ENCODE measurements at places on chromosomes 16 and 17. TPM values are rescaled to one million over a fixed set of nuclear protein-coding genes. Genes with fewer than 3 reads are reported as not detected.

DOC2B gene
- 8.5 TPM for total RNA-seq

CCDC154 gene
- not detected for total RNA-seq

TSNAXIP1 gene
- 1.1 TPM for total RNA-seq

CTRB1 gene
- not detected for total RNA-seq

IL34 gene
- total RNA-seq = 0.54 TPM

MILR1 gene
- total RNA-seq = 5.1 TPM

ACBD4 gene
- total RNA-seq = not detected

MYO15B gene
- total RNA-seq = 0.48 TPM

FBXW10 gene
- 0.06 TPM for total RNA-seq

CDH8 gene
- total RNA-seq = not detected

CTCF gene
- total RNA-seq = 30.8 TPM

CRHR1 gene
- 0.63 TPM for total RNA-seq

KIF2B gene
- total RNA-seq = not detected

Measured in Daoy (cell line).